ENCODE measurements at places on chromosomes 13 and 19.
A peak's percentile ranks its signal among the peaks of the same experiment; 100 is the strongest.

- DNase-seq = no peak
These were observed 26.1 kb upstream of the CYP2A7 start for GRCh38 chr19:40907968-40908735.

GRCh38 chr19:38869160-38869835 lies 8.8 kb downstream of the RINL start:
- DNase-seq = no peak

- no peak for DNase-seq
These were observed 476.4 kb downstream of the FOXO1 start for GRCh38 chr13:40189898-40190630.

DNA sequence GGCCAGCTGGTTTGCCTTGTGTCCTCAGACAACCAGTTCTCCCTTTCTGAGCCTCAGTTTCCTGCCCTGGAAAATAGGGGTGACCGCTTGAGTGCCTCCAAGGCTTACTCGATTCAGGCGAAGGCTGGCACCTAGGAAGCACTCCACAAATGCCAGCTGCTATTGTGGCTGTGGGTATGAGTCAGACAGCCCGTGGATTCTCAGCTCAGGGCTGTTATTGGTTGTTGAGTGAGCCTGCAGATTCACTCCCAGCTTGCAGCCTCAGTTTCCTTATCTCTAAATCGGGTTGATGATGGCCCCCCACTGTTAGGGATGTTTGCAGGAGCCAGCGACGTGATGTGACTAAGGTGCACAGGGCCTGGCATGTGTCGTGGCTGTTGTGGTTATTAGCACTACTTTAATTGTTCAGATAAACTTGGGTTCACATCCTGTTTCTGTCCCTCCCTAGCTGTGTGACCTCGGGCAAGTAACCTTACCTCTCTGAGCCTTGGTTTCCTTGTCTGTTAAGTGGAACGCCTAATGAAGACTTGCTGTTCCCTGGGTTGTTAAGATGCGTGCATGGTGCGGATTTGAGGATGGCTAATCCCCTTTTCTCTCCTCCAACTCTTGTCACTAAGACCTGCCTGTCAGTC lies 2.4 kb downstream of the MARK4 start:
- no peak for DNase-seq

GRCh38 chr19:9498183-9498902 lies at the start of gene ZNF560:
ZNF560 (minus strand) TSS chr19:9498616; CDS start chr19:9475313, 23,303 bp downstream.
- no peak for DNase-seq

DNA sequence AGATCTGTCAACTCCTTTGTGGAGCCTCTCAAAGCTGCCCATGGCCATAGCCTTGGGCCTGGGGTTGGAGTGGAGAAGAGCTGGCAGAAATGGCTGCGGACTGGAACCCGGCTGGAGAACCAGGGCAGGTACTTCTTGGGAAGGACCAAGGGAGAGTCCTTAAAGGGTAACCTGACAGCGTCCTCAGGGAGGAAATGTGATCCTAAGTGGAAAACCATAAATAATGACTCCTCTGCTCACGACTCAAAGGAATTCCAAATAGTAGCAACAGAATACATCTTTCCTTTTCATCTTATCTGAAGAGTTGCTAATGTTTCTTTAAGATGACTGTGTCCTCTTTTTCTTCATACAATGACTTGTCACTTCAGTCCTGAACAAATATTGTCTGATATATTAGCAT lies 41.0 kb downstream of the RAP2A start:
- no peak for DNase-seq

- DNase-seq = no peak
These were observed 33.1 kb upstream of the EPHX3 start for GRCh38 chr19:15265214-15265849.

DNA sequence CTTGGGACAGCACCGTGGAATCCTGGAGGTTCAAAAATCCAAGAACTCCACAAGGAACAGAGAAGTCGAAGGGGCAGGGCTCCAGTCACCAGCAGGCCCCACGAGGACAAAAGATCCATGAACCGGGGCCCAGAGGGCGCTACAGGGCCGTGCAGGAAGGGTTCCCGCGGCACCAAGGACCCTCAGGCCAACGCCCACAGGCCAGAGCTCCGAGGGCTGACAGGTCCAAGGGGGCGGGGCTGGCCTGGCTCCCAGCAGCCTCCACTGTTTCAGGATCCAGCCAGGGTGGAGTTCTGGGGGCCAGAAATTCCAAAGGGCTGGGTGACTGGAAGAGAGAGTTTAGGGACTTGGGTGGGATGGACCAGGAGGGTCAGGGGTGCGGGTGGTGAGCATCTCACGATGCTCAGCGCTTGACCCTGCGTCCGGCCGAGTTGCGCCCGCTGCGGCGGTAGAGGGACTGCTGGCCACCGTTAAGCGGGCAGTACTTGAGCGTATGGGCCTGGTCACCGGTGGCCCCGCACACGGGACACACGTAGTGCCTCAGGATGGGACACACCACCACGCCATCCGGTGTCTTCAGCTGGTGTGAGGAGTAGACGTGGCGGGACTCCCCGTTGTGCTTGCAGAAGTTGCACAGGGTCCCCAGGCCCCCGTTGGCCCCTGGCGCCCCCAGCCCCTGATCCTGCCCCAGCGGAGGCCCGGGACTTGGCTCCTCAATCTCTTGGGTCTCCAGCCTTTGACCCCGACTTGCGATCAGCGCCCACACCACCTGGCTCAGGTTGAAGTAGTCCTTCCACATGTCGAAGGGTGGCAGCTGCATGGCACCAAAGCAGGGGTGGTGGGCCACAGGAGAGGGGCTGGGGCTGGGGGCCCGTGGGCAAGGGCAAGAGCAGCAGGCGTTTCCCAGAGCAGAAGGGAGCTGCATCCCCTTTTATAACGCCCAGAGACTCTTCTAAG lies at the start of gene NANOS2:
TSS of gene NANOS2 (minus strand) at position 905 of the 957 bp plus-strand sequence. CDS start at position 820, 85 bp downstream.
- no peak for DNase-seq

- no peak for DNase-seq
These were observed 60.9 kb downstream of the STARD13 start for GRCh38 chr13:33224686-33225085.

DNA sequence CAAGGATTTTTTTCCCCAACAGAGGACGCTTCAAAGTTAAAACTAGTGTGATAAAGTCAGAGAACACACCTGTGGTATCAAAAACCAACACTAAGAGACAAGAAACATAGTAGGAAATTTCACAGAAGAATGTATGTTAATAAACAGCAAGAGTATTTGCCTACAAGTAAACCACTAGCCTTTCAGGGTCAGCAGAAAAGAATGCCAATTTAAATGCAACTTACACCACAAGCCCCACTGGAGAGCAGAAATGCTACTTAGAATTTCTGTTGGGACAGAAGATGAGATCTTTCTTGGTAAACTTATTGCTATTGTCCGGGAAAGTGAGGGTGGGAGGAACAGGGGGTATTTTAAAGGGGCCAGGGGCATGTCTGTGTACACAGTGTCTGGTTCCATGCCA lies 68.6 kb downstream of the STK24 start:
- no peak for DNase-seq

- DNase-seq = no peak
These were observed 34.3 kb upstream of the MEDAG start for GRCh38 chr13:30871588-30872275.

- DNase-seq = no peak
These were observed 16.3 kb upstream of the DOCK6 start for GRCh38 chr19:11278670-11279069.

- DNase-seq = no peak
These were observed 90.6 kb downstream of the TNFSF13B start for GRCh38 chr13:108360139-108360538.

GRCh38 chr13:109160887-109161669 lies 531.7 kb downstream of the MYO16 start:
- DNase-seq = no peak

- DNase-seq = no peak
These were observed 12.7 kb downstream of the ATP4B start for GRCh38 chr13:113645329-113645728.

- no peak for DNase-seq
These were observed 14.7 kb downstream of the TEX101 start for GRCh38 chr19:43429395-43429794.

DNA sequence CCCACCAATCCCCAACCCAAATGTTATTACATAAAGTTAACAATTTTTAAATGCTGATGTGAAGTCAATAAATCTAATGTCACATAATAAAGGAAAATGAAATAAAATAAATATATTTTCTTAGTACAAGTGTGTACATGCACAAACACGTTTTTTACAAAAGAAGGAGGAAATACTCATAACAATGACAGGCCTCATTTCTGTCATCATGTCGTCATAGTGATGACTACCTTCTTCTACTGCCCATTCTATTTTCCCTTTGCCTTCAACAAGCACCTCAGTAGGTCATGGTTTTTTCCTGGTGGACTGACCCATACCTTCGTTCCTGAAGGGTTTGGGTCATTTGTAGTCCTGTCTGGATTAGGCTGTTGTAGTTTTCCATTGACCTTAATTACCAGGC lies 185.3 kb upstream of the IPO5 start:
- no peak for DNase-seq

GRCh38 chr13:97434397-97435201 lies 630 bp downstream of the RAP2A start:
- peak; percentile 4 for DNase-seq

DNA sequence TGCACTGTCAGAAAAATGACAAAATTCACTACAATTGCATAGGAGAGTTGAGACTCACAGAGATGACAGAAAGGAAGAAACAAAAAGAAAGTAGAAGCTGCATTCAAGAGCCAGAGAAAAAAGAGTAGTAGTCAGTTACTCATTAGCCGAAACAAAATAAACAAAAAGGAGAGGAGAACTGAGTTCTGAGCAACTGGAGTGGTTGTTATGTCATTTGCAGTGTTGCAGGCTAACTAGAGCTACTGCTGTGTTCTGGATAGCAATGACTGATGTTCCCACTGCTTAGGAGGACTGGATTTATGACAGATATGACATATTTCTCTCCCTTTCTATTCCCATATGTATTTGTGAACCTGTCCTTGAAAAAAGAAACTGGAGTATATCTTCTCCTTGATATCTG lies 482.6 kb downstream of the RFC3 start:
- no peak for DNase-seq

GRCh38 chr19:48511800-48512503 lies at the start of gene LMTK3:
LMTK3 (minus strand) TSS chr19:48511835; CDS start chr19:48511576, 259 bp downstream.
- peak; percentile 60 for DNase-seq

DNA sequence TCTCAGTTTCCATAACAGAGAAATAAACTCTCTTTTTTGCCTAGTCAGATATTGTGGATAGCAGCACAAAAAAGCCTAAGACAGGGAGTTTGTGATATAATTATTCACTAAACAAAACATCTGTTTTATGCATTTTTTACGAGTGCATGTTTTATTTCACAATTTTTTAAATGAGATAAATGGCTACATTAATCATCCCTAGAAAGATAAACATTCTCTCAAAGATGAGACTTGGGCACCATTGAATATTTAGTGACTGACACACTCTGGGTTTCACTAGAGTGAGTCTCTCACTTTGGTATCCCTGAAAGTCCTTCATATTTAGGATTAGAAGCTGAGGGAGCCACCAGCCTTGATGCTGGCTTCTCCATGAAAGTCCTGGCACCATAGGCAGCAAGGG lies 74.3 kb upstream of the LRCH1 start:
- no peak for DNase-seq

- DNase-seq = no peak
These were observed 8.7 kb downstream of the MEGF8 start for GRCh38 chr19:42333975-42334696.

- no peak for DNase-seq
These were observed 21.7 kb downstream of the PRKCSH start for GRCh38 chr19:11457115-11457514.

DNA sequence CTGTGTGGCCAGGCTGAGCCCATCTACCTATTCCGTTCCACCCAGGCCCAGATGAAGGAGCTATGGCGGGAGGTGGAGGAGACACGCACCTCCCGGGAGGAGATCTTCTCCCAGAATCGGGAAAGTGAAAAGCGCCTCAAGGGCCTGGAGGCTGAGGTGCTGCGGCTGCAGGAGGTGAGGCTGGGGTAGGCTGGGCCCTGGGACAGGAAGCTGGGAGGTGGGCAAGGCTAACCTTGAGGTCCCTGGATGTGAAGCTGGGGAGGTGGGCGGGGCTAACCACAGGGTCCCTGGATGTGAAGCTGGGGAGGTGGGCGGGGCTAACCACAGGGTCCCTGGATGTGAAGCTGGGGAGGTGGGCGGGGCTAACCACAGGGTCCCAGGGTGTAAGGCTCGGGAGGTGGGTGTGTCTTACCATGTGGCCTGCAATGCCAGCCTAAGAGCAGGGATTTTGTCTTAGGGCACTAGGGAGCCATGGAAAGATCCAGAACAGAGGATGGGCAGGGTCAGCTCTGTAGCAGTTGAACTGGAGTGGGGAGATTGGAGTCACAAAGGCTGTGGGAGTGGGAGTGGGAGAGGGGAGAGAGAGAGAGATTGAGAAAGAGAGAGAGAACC lies 36.9 kb downstream of the KCNC3 start:
- DNase-seq = no peak

GRCh38 chr19:5466072-5466471 lies 10.9 kb downstream of the ZNRF4 start:
- DNase-seq = no peak

- no peak for DNase-seq
These were observed 217.9 kb downstream of the RFC3 start for GRCh38 chr13:34035676-34036325.

DNA sequence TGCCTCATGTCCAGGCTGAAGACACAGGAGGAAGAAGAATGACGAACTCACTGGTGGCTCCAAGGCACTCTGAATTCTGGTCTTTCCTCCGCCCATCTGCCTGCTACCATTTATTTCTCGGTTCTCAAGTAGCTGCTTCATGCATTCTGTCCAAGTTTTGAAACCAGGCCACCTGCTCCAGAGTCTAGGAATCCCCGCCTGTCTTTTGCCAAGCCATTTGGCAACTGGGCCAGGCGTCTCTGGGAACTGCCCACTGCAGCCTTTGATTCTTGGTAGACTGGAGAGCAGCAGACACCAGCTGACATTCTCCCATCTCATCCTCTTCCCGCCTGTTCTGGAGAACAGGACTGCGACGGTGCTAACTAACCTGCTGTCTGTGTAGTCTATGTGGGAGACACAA lies 10.8 kb downstream of the SLC35E1 start:
- DNase-seq = no peak

DNA sequence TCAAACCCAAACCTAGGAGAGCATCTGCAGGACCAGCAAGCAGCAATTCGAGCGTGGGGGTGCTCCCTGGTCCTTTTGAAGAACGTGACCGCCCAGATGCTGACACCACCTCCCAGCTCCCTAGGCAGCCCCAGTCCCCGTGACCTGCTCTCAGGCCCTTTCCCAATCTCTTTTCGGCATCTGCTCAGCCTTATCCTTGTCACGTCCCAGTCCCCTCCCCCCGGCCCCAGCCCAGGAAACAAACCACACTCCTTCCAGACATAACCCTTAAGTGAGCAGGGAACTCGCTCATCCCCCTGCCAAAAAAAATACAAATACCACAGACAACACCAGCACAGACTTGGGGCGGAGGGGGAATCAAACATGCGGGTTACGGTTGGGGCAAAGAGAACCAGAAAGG lies 3.3 kb downstream of the MLLT1 start:
- DNase-seq = no peak

GRCh38 chr19:27767234-27767633 lies 1445.7 kb downstream of the UQCRFS1 start:
- no peak for DNase-seq
